ENCODE measurements at places on chromosomes 3 and 15.

DNA sequence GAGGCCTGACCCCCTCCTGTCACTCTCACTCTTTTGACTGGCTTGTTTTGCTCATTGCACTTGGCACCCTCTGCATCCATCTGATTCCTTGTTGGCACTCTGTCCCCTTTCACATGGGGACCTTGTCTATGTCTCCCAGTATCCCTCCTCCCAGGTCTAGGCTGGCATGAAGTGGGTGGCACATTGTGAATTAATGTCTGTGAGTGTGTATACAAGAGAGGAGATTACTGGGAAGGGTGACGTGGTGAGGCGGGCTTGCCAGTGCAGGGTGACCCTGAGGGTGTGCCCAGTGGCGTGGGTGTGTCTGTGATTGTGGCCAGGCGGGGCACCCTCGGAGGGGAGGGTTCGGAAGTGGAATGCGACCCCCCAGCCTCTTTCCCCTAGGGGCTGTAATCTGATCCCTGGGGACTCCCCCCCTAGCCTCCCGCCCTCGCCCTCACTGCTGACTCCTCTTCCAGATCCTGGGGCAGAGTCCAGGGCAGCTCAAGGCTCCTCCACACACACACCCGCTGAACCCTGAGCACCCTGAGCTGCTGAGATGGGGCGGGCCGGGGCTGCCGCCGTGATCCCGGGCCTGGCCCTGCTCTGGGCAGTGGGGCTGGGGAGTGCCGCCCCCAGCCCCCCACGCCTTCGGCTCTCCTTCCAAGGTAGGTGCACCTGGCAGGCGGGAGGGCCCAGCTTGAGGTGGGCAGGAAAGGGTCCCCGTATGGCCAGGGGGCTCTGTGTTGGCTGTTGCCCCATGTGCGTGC is at the start of gene SEMA3B:
Gene SEMA3B (plus strand): TSS at position 445 of the 749 bp plus-strand sequence. CDS start 94 bp downstream, at position 539.
- DNase-seq, result no peak

DNA sequence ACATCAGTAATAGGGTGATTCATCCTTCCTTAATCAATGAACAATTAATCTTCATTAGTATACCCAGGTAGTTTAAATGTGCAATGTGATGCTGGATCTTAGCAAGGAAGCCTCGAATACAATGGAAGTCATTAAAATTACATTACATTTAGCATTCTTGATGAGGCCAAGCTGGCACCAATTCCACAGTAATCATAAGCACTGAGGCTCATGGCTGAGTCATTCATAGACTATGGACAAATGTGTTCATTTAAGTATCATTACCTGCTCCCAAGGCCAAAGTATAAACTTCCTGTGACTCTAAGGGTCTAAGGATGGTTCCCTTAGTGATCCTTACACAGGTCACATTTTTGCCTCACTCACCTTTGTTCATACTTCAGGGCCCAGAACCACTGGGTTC is 266.4 kb upstream of the CDIN1 start:
- no peak for DNase-seq

- no peak for DNase-seq
These were observed 72.7 kb upstream of the LRTM1 start for GRCh38 chr3:55000546-55000945.

DNA sequence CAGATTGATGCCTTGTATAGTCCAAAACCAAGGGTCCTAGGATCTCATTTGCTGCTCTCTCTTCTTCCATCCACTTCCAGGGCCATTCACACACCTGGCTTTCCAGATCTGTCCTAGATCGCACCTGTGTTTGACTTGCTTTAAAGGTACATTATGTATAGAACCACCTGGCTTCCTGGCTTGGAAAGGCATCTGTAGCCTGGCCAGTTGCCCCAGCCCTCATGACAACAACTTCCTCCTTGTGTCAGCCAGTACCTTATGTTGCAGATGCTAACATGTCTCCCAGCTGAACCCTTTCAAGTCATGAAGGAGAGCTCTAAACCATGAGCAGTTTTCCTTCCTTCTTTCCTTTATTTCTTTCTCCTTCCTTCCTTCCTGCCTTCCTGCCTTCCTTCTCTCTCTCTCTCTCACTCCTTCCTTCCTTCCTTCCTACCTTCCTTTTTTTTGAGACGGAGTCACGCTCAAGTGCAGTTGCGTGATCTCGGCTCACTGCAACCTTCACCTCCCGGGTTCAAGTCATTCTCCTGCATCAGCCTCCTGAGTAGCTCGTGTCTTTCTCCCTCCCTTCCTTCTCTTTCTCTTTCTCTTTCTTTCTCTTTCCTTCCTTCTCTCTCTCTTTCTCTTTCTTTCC is 2.5 kb upstream of the HTR3C start:
- no peak for DNase-seq

- DNase-seq, result no peak
These were observed 25.9 kb upstream of the GRIP2 start for GRCh38 chr3:14565868-14566588.

- DNase-seq, result no peak
These were observed 28.5 kb upstream of the LRRC34 start for GRCh38 chr3:169841171-169841570.

- no peak for DNase-seq
These were observed 62.2 kb downstream of the ABTB1 start for GRCh38 chr3:127734754-127735473.

DNA sequence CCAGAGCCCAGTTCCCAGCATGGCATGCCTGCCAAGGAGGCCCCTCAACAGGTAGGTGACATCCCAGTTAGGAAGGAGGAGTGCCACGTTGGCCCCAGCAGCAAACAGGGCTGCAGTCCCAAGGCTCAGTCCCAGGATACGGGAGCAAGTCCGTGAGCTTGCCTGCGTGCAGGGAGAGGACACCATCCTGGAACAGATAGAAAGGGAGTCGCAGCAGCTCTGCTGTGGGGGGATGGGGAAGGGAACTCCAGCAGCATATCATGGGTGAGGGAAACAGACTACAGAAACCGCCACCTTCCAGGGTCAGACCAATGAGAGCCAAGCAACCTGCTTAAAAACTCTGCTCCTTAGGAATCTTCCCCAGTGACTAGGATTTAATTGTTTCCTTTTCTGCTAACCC is 9.4 kb upstream of the DYNLT2B start:
- no peak for DNase-seq

DNA sequence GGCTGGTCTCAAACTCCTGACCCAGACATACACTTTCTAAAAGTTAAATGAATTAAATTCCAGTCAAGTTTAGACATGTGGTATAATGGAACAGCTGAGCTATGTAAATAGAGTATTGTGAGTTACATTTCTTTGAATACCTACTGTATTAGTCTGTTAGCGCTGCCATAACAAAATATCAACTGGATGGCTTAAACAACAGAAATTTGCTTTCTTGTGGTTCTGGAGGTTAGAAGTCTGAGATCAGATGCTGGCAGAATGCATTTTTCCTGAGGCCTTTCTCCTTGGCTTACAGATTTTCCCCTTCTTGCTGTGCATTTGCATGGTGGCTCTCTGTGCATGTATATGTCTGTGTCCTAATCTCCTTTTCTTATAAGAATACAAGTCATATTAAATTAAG is 101.5 kb upstream of the TGFBR2 start:
- no peak for DNase-seq

DNA sequence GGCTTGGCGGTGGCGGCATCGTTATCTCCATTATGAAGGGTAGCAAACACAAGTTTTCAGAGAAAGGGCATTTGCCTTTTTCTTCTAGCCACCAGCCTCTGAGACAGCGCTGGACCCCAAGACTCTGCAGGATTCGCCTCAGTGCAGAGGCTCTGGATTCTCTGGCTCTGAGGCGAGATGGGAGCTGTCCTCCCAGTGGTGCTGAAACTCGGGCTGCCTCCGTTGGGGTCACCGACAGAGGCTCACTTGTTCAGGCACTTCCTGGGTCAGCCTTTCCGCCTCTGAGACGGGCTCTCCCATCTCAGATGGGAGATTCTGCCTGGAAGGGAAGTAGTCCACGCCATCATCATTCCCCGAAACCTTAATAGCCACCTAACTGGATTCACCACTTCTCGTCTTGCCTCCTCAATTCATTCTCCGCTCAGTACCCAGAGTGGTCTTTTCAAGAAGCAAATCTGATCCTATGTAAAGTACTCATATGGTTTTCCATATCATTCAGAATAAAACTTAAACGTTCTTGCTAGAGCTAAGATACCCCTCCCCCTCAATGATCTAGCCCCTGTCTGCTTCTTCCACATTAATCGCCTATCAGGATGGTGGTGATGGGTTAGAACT is 76.9 kb downstream of the RHCG start:
- no peak for DNase-seq

DNA sequence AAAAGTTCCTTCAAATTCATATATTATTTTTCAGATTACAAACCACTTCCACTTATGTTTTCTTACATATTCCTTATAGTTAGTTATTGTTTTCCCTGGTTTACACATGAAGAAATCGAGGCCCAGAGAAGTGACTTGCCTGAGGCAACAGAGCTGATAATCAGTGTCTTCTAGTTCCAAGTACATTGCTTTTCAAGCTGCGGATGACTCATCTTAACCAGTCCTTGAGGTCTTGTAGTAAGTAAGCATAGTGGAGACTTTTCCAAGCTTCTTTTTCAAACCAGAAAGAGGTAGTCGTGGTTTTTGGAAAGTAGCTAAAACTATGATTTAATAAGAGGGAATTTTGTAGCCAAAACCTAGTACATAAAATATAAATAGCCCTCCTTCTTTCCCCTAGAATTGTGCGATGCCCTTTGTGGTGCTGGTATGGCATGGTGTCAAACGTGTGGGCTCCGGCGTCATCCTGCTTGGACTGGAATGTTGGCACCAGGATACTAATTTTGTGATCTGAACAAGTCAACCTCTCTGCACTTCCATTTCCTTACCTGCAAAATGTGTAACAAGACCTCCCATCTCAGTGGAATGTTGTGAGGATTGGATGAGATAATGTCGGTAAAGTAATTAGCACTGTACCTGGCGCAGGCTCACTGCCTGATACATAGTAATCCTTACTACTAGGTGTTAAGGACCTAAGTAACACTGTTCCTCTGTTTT is 19.0 kb upstream of the DLG1 start:
- DNase-seq, result no peak

- DNase-seq, result no peak
These were observed 9.5 kb downstream of the MYL3 start for GRCh38 chr3:46853441-46854415.

- no peak for DNase-seq
These were observed 46.9 kb downstream of the RLBP1 start for GRCh38 chr15:89174476-89174875.

DNA sequence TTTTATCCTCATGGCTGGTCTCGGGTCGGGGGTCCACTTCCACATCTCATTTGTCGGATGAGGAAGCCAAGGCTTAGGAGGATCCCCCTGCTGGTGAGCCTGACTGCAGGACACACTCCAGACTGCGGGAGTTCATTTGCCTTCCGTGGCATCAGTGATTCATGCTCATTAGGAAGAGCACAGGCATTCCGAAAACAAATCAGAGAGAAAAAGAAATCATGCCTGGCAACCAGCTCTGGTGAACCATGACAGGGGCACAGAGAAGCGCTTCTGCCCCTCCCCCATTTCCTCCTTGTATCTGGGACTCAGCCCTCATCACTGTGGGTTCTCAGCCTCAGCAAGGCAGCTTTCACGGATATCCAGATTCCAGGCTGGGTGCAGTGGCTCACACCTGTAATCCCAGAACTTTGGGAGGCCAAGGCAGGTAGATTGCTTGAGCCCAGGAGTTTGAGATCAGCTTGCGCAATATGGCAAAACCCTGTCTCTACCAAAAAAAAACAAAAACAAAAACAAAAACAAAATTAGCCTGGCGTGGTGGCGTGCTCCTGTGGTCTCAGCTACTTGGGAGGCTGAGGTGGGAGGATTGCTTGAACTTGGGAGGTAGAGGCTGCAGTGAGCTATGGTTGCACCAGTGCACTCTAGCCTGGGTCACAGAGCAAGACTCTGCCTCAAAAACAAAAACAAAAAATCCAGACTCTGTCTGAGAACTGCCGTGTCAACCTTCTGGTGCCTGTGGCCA is 28.4 kb downstream of the IRAK2 start:
- DNase-seq, result peak; percentile 44

GRCh38 chr15:75916978-75917377 is 13.3 kb downstream of the FBXO22 start:
- no peak for DNase-seq

- DNase-seq, result no peak
These were observed 18.7 kb upstream of the RPP14 start for GRCh38 chr3:58287354-58287753.

DNA sequence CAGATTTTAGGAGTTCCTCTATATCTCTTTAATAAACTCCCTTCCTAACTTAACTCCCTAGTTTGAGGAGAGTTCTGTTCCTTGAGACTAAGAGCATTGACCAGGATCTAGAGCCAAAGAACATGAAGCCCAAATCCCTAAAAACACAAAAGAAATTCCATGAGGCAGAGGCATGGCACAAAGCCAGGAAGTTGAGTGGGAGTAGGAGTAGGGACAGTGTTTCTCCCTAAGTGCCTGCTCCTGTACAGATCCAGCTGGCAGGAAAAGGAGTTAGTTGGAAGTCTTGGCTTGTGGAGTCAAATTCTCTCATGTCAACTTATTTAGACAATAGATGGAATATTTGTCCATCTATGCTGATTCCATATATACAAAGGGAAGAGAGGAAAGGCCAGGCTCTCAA is 11.4 kb downstream of the ACTC1 start:
- no peak for DNase-seq

- DNase-seq, result no peak
These were observed 28.3 kb downstream of the PDCD6IP start for GRCh38 chr3:33826688-33827087.

DNA sequence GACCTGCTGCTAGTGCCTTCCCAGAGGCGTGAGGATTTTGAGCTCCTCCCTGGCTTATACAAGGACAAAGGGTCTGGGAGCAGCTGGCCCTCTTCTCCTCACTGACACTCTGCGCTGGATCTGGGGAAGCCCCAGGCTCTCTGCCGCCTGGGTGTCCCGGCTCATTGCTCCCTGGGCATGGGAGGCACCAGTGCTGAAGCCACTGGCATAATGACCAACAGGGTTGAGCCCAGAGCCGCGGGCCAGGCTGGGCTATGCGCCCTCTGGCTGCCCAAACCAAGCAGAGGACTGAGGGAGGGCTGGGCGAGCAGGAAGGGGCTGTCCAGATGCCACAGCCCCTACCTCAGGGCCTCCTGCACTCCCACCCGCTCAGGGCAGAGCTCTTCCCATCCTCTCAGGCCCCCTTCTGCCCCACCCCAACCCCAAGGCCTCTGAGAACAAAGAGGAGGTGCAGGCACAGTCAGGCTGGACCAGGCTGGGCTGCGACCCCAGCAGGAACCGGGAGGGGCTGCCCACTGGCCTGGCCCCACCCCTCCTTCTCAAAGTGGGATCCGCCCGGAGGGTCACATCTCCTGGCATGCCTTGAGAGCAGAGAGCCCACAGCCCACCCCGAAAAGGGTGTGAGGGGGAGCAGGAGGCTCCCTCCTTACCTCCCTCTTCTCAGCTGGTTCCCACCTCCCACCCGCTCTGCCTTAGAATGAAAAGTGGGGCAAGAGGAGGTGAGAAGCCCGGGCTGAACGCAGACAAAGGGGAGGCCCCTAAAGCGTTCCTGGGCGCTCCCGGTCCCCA is 1.6 kb downstream of the LINGO1 start:
- no peak for DNase-seq

- no peak for DNase-seq
These were observed 401.2 kb upstream of the CDIN1 start for GRCh38 chr15:36178303-36178633.

GRCh38 chr15:28037969-28038590 is 61.0 kb downstream of the OCA2 start:
- no peak for DNase-seq
